CD8-positive, alpha-beta T cell (primary cell): ENCODE measurements at places on chromosomes 4 and X.

- no peak for DNase-seq
These were observed 255.4 kb downstream of the TLL1 start for GRCh38 chr4:166128403-166128802.

GRCh38 chr4:108155373-108155772 lies 13.4 kb downstream of the LEF1 start:
- DNase-seq = peak; percentile 67

- no peak for DNase-seq
These were observed 199.7 kb downstream of the HS6ST2 start for GRCh38 chrX:132758759-132759158.

DNA sequence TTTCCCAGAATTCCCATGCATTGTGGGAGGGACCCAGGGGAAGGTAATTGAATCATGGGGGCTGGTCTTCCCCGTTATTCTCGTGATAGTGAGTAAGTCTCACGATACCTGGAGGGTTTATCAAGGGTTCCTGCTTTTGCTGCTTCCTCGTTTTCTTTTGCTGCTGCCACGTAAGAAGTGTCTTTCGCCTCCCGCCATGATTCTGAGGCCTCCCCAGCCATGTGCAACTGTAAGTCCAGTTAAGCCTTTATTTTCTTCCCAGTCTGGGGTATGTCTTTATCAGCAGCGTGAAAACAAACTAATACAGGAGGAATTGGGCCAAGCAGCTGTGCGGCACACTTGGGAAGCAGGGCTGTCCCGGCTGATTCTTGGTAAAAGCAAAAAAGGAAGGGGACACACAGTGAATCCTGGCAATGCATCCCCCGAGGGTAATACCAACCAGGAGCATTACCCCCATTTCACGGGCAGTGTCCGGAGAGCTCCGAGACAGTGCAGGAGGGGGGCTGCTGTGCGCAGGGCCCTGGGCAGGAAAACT lies 185.7 kb downstream of the AFAP1 start:
- DNase-seq = no peak

DNA sequence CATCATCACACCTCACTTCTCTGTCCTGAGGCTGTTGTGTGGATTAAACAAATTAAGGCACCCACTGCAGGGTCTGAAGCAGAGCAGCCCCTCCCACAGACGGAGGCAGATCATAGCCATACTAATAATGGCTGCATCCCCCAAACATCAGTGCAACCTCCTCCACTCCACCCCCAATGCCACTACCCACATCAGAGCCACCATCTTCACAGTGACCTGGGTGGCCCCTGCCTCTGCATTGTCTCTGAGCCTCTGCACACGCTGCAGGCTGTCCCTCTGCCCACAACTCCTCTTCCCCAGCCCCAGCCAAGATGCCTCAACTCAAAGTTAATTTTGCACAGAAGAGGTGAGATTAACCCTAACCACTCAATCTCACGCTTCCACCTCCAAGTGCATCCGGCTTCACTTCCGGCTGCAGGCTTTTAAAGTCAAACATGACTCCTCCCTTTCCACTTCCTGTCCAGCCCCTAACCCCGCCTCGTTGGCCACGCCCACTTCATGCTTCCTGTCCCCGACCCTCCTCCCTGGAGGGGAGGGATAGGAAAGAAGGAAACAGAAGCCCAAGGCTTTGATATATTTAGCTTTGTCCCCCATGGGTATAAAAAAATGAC lies 22.7 kb downstream of the JAKMIP1 start:
- DNase-seq = peak; percentile 36

DNA sequence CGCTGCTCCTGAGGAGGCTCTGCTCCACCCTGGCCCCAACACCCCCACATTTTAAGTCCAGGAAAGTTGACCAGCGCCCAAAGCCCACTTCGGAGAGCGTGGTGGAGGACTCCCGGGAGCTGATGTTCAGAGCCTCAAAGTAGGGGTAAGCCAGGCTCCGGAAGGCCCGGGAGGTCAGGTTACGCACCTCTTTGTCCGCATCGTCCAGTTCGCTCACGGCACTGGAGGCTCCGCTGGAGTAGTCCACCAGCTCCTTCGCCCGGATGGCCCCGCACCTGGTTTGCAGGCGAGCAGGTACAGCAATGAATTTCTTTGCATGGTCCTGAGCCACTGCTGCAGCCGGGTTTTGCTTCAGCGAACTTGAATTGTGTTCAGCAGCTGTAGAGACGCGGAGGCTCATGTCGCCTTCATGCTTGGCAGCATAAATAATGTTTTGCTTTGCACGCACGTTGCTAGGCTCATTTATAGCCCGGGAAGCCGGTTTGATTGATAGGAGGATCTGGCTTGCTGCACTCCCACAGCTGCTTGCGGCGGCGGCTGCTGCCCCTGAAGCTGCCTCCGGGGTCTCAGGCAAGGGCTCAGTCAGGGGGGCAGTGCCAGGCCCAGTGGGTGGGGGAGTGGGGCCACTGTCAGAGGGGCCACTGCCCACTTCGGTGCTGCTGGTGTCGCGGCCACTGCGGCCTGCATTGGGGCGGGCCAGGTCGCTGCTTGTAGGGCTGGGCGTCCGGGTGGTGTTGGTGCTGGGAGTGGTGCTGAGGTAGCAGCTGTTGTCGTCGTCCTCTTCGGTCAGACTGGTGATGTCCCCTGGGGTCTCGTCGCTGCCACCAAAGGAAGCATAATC lies 4.8 kb downstream of the C4orf54 start:
- DNase-seq = no peak

DNA sequence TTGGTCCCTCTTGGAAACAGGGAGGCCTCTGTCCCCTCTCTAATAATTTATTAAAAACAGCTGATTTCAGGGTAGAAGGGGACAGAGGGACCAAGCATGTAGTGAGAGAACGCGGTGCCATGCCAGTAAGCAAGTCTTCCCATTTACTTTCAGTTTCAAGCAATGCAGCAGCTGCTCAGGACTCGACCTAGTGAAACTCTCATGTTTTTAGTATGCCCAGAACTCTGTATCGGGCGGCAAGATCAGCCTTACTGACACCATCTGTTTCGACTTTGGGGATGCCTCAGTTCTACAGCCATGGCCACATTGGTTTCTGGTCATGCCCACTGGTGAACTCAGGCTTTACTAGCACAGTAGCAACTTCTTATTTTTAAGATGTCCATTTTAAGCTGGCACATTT lies 40.6 kb downstream of the ZNF81 start:
- no peak for DNase-seq

- DNase-seq = no peak
These were observed 308.2 kb upstream of the EMCN start for GRCh38 chr4:100826067-100826466.

GRCh38 chr4:792626-793092 lies 33.3 kb downstream of the CPLX1 start:
- DNase-seq = peak; percentile 53

- no peak for DNase-seq
These were observed 23.9 kb upstream of the ANOS1 start for GRCh38 chrX:8755813-8756212.

DNA sequence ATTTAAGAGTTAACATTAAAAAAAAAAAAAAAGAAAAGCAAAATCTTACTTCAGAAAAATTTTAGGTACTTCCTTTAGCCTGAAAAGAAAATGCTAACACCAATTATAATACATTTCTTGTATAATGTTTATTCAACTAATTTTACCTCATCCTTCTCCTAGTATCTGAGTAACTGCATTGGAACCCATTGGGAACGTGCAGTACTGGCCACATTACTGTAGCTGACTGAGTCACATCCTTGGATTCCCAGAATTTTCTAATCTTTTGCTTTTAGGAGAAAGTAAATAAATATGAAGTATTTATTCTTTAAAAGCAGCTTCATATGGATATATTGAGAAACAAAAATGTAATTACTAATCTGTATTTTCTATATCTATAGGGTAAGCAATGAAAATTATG lies 82.6 kb upstream of the SLITRK2 start:
- no peak for DNase-seq

DNA sequence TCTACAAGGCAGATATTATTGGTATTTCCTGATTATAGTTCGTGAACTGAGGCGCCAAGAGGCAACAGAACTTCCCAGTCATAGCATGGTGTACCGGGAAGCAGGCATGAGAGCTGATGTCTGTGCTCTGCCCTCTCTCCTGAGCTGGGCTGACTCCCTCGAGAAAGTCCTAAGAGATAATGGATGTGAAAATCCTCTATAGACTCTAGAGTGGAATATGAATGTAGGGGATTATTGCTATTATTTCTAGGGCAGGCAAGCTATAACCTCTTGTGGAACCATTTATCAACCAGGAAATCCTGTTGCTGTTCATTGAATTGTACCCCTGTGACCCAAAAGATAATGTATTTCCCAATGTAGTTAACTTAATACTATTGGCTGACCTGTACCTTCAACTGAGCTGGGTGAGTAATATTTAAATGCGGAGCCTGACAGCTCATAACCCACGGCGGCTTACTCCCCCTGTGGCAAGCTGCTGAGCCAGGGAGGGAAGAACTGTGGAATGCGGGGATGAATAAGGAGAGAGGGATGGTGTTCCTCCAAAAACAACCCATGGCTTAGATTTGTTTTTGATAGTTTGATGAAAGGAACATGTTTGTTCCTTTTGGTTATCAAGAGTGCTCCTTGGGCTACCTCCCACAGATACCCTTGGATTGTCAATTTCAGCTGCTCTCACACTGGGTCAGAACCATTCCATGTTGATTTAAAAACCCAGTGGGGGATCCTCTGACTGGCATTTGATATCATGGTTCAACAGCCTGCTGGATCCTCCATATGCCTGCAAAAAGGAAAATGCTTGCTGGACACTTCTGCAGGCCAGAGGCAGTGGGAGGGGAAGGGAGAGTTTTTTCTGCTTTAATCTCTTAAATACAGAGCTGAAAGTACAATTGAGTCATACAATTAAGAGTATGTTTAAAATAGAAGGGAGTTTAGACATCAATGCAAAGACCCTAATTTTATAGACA lies 339.0 kb upstream of the BOD1L1 start:
- no peak for DNase-seq

- no peak for DNase-seq
These were observed 59.5 kb downstream of the RHOH start for GRCh38 chr4:40256329-40256728.

DNA sequence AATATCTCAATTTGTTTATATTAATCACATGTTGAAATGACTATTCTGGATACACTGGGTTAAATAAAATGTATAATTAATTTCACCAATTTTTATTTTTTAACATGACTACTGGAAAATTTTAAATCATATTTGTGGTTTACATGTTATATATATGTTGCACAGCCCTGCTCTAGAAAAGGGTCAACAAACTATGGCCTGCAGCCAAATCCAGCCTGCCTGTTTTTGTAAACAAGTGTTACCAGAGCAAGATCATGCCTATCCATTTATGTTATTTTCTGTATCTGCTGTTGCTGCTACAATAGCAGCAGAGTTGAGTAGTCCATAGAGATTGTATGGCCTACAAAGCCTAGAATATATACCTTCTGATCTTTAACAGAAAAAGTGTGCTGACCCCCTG lies 1.2 kb downstream of the TCEANC start:
- no peak for DNase-seq

- no peak for DNase-seq
These were observed 103.2 kb downstream of the ENPP6 start for GRCh38 chr4:184114431-184114830.

DNA sequence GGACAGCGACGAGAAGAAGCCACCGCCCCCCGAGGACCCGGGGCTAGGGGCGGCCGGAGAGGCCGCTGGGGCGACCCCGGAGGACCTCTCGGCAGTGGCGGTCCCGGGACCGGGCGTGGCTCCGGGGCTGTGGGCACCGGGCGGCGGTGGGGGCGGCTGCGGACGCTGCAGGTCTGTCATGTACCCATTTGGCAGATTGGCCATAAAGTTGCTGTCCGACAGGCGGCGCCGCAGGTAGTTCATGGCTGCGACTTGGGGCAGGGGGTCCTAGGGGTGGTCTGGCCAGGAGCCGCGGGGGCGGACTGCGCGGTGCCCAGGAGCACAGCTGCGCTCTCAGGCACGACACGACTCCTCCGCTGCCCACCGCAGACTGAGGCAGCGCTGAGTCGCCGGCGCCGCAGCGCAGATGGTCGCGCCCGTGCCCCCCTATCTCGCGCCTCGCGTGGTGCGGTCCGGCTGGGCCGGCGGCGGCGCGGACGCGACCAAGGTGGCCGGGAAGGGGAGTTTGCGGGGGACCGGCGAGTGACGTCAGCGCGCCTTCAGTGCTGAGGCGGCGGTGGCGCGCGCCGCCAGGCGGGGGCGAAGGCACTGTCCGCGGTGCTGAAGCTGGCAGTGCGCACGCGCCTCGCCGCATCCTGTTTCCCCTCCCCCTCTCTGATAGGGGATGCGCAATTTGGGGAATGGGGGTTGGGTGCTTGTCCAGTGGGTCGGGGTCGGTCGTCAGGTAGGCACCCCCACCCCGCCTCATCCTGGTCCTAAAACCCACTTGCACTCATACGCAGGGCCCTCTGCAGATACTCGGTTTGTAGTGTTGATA lies at the start of gene SYN1:
TSS of gene SYN1 (minus strand) at position 372 of the 817 bp plus-strand sequence. CDS start at position 243, 129 bp downstream.
- DNase-seq = peak; percentile 63

- no peak for DNase-seq
These were observed 56.1 kb downstream of the ATXN3L start for GRCh38 chrX:13263560-13264251.

GRCh38 chr4:123259676-123260646 lies 136.6 kb upstream of the SPRY1 start:
- DNase-seq = no peak

GRCh38 chr4:11468901-11469300 lies 40.2 kb upstream of the HS3ST1 start:
- no peak for DNase-seq

DNA sequence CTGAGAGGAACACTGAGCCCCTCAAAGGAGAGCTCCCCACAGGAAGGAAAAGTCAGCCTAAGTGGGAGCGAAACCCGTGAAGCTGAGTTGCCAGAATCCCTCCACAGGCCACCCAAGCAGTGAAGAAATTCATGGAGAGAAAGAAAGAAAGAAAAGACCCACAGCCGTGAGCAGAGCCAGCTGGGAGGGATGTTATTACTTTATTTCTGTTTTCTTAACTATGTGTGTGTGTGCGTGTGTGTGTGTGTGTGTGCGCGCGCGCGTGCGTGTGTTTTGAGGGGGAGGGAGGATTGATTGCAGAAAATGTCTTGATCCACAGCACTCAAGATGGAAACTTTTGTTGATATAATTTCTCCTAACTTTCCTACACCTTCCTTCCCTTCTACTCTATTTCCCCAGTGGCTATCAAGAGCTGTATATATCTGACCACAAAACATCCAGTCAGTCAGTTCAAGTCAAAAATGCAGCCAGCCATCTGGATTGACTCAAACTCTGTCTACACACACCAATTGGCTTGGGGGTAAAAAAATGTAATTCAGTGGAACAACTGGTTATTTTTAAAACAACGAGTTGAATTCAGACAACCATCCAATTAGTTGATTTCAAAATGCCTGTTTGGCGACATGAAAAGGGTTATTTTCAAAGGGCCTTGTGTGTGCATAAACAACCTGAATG lies 13.8 kb upstream of the GPC3 start:
- DNase-seq = no peak
